ENCODE measurements at places on chromosomes 5 and 9.

DNA sequence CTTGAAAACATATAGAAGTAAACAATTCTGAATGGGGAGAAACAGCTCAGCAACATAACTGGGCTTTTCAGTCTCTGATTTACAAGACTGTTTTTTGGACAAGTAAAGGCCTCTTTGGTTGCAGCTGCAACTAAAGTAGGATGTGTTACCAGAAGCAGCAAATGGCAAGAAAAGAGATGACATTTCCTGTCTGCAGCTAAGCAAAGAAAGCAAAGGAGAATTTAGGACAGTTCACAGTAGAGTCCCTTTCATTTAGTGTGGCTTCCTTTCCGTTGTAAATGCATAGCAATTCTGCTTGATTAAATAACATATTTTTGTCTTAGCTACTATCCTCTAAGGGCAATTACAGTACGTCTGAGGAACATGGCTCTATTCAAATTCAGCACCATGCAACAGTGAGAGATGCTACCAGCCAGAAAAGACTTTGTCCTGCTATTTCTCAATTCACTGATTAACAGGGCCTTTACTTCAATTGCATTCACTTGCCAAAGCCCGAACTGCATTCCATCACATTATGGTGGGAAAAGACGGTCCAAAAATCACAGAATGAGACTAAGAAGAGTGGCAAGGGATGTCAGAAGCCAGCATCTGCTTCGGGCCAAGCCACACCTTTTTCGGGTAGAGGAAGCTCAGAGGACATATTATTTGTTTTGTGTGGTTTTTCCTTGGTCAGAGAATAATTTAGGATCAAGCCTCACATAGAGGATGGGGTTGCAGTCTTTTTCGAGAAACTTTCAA, 107.7 kb downstream of the SEMA6A start:
- no peak for DNase-seq

DNA sequence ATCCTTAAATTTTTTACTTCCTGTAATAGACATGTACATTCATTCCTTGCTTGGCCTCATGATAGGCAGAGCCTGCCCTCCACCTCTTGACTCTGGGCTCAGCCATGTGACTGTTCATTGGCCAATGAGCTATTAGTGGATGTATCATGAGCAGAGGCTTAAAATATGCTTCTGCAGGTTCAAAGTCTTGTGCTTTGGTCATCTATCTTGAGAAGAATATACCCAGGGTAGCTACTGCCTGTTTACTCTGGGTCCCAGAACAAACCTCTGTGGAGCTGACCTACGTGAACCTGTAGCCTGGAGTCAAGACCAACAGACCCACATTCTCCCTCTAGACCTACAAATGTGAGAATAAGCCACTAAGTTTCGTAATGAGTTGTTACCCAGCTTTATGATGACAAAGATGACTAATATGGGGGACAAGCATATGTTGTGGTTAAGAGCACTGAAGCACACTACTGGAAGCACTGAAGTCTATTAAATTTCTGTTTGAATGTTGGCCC, 244.4 kb downstream of the MAST4 start:
- no peak for DNase-seq

DNA sequence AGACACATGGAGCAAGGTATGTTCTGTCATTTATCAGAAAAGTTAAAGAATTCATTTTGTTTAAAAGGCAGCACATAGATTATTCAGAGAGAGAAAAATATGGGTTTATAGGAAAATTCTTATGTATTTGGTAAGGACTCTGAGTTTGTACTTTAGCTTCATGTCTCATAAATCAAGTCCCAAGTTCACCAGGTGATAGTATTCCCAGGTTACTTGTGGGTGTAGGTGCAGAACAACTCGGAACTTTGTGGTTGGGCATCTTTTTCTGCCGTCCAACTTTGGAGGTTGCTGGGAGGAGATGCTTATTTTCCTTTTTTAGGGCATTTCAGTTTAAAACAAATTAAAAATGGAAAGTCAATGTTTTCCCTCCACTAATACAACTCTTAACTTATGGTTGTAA, 269.8 kb upstream of the DMRT1 start:
- DNase-seq: no peak

- DNase-seq: no peak
These were observed 667.9 kb upstream of the ITGA1 start for GRCh38 chr5:52119768-52120167.

GRCh38 chr5:80655231-80655774, 520 bp upstream of the DHFR start:
- no peak for DNase-seq

DNA sequence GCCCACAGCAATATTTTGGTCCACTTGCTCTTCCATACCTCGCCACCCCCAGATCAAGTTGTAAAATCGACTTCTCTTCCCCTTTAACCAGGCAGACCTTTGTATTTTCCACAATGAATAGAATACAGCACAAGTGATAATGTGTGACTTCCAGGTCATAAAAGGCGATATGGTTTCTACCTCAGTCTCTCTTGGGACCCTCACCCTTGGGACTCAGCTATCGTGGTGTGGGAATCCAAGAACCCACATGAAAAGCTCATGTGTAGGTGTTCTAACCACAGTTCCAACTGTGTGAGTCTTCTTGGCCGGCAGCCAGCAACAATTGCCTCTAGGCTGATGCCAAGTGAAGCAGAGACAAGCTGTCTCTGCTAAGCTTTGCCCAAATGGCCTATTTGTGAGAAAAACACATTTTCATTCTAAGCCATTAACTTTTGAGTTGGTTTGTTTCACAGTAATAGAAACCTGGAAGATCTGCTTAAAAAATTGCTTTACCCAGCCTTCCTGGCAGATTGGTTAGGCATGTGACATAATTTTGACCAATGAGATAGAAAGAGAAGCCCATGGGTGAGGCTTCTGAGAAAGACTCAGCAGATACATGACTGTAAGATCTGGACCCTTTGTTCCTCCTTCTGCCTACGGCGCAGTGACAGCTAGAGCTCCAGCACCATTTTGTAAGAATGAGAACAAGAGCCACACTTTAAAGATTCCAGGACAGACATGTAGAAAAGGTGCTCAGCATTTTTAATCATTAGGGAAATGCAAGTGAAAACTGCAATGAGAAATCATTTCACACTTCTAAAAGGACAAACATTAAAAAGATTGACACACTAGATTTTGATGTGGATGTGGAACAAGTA, 18.3 kb upstream of the MLLT3 start:
- no peak for DNase-seq

DNA sequence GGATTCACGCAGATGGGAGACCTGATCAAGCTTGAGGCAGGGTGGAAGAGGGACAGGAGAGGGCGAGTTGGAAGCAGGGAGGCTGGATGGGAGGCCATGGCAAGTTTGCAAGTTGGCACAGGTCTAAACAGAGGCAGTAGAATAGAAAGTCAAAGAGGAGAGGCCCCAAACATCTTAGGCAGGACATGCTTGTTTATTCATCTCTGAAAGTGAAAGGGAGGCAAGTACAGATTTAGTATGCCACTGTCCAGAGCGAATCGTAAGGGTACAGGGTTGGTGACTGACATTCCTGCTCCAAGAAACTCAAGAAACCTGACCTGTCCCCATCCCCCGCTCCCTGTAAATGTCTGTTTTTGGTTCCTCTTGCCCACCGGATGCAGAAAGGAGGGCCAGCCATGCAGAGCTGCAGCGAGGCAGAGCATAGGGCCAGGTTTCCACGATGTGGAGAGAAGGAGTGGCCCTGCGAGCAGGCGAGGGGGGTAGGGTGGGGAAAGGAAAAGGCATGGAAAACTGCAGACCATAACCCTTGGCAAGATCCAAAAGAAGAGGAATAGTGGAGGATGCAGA, 96.2 kb upstream of the BOD1 start:
- no peak for DNase-seq

Measured in cerebellar nuclear complex (tissue), 1 donor.